ENCODE measurements at places on chromosomes 1 and 21. TPM values are rescaled to one million over a fixed set of nuclear protein-coding genes. Genes with fewer than 3 reads are reported as not detected.

CD1E gene
- 1.8 TPM for polyA plus RNA-seq

GCSAML gene
- 8.4 TPM for polyA plus RNA-seq

RSPO1 gene
- polyA plus RNA-seq: 5.0 TPM

SH2D5 gene
- polyA plus RNA-seq: 5.1 TPM

DYNLT4 gene
- 0.47 TPM for polyA plus RNA-seq

C1orf94 gene
- polyA plus RNA-seq: 68.8 TPM

WDR26 gene
- polyA plus RNA-seq: 105 TPM

RNASEL gene
- 4.7 TPM for polyA plus RNA-seq

LCE1E gene
- polyA plus RNA-seq: not detected

PDC gene
- not detected for polyA plus RNA-seq

ST6GALNAC3 gene
- 0.46 TPM for polyA plus RNA-seq

HRNR gene
- not detected for polyA plus RNA-seq

CA14 gene
- polyA plus RNA-seq: 0.98 TPM

NBPF10 gene
- polyA plus RNA-seq: 2.3 TPM

Measured in testis (tissue), 5 donors.